ENCODE measurements at places on chromosomes 1 and 21. TPM values are rescaled to one million over a fixed set of nuclear protein-coding genes. Genes with fewer than 3 reads are reported as not detected.
A peak's percentile ranks its signal among the peaks of the same experiment; 100 is the strongest.

GRCh38 chr1:160047111-160047991 lies 15.6 kb upstream of the PIGM start:
- peak; percentile 47 for DNase-seq

DNA sequence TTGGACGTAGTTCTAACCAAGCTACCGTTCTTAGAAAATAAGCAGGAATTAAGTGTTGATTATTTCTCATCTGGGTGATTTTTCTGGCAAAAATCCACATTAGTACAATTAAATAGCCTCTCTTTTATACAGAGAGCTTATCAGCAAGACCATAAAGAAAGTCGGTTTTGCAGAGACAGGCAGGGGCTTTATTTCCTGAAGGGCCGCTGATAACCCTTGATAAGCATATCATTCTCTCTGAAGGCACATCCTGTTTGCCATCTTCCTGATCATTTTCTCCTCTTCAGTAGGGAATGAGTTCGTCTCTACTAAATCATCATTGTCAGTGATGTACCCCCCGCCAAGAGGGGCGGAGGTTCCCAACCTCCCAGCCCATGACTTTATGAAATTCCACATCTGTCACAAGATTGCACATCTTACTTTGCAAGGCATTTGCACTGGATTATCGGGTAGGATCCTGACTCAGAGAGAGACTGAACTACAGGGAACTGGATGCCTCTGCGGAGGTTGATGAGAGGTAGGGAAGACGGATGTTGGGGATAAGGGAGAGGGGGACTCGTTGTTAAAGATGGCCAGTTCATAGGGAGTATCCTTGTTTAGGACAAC lies 115.7 kb downstream of the KCNJ6 start:
- DNase-seq: no peak

DNA sequence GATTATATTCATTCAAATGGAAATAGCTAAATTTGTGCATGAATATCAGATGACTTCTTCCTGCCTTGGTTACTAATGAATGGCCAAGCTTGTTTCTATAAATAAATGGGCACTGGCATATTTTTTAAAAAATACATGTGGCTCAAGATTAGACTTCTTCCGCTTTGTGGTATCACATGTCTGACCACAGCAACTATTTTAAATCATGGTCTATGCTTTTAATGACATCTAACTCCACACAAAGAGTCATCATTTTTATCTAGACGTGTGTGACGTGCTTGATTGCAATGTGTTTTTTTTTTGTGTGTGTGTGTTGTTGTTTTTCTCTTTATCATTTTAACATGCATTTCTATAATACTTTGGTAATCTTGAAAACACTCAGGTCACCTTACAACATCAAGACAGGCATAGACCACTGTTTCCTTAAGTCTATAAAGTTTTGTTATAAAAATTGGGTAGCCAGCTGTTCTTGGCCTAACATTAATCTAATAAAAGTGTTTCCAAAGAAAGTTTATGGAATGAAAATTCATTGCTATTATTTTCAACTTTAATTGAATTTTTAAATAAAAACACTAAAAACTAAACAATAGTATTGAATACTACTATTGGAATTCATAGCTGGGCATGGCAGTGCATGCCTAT lies 29.5 kb downstream of the RGS1 start:
- no peak for DNase-seq

- DNase-seq: peak; percentile 62
Measured at GRCh38 chr21:33703750-33704606, 61.7 kb downstream of the ITSN1 start.

The ARHGAP30 gene
- total RNA-seq: 0.07 TPM

- DNase-seq: no peak
Measured at GRCh38 chr1:56355422-56355821, 223.9 kb downstream of the PLPP3 start.

DNA sequence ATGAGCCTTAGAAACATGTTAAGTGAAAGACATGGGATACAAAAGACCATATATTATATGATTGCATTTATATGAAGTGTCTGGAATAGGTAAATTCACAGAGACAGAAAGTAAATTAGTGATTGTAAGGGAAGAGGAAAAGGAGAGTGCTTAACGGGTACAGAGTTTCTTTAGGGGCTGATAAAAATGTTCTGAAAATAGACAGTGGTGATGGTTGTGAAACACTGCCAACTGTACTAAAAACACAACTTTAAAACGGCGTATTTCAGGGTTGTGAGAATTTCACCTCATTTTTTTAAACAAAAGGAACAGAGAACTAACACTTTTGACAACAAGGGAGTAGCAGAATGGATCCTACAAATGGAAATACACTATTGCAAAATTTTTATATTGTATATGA lies 13.4 kb downstream of the COP1 start:
- DNase-seq: no peak

The ARMH1 gene
- total RNA-seq: 4.0 TPM

DNA sequence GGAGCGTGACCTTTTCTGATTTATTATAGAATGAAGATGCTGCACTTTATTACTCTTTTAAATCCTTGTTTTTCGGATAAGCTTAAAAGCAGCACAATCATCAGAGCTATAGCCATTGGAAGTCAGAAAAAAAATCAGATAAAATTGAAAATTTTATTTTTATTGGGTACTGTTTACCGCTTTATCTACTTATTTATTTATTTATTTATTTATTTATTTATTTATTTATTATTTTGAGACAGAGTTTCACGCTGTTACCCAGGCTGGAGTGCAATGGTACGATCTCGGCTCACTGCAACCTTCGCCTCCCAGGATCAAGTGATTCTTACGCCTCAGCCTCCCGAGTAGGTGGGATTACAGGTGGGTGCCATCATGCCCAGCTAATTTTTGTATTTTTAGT lies 83.1 kb upstream of the CHRM3 start:
- no peak for DNase-seq

GRCh38 chr1:58116284-58116683 lies 430.2 kb downstream of the OMA1 start:
- DNase-seq: no peak

The CAPN9 gene
- 0.74 TPM for total RNA-seq

DNA sequence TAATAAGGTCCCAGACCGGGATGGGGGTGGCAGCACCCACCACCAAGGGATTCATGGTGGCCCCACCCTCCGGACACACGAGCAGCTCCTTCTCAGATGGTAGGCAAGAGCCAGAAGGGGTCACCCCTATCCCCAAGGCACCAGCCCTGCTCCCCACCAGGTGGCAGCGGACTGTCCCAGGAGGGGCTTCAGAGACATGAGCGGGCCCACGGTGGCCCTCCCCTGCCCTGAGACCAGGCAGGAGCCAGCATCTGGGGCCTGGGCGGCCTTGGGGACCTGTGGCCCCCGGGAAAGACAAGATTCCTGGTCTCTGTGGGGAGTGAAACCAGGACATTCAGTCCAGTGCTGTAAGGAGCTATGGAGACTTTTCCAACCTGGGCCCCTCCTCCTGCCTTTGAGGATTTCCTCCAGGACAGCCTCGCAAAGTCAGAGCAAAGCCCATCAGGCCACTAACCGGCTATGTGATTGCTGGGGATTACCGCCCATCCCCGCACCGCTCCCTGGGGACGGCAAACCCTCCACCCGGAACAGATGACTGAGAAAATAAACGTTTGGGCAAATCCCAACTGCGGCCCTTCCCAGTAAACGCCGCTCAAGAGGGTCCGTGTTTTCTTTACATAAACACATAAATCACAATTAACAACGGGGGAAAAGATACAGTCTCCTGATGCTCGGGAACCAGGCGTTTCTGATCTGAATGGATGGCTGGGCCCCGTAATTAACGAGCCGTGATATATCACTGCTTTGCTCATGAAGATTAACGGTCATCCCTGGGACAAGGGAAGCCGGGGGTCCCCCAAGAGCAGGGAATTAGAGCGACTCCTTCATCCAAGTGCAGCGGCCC lies 50.9 kb upstream of the ARHGEF16 start:
- peak; percentile 86 for DNase-seq

GRCh38 chr21:24188506-24188905 lies 1418.8 kb downstream of the MRPL39 start:
- no peak for DNase-seq

- no peak for DNase-seq
Measured at GRCh38 chr1:83006271-83006670, 992.7 kb downstream of the TTLL7 start.

GRCh38 chr1:174836543-174836942 lies 163.2 kb upstream of the CACYBP start:
- DNase-seq: no peak

Data from endodermal cell (in vitro differentiated cells).